ENCODE measurements at places on chromosomes 6 and 20.

DNA sequence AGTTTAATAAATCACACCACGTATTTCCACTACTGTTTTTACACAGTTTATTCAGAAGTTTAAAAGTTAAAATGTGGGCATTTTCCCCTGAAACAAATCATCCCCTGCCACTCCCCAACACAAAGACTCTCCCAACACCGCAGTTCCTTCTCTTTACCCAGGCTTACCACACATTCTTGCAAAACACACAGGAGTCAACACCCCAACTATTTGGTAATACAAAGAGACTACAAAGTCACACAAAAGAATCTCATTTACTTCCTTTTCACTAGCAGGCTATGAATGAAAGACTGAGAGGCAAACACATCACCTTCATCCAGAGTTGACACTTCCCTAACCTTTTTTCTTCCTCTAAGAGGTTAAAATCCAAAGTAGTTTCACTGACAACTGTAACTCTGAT is 51.1 kb downstream of the KCTD20 start:
- DNase-seq, result no peak

GRCh38 chr20:52231230-52231746 is 39.7 kb upstream of the ZFP64 start:
- no peak for DNase-seq

GRCh38 chr20:50720026-50720425 is 11.4 kb upstream of the PARD6B start:
- no peak for DNase-seq

DNA sequence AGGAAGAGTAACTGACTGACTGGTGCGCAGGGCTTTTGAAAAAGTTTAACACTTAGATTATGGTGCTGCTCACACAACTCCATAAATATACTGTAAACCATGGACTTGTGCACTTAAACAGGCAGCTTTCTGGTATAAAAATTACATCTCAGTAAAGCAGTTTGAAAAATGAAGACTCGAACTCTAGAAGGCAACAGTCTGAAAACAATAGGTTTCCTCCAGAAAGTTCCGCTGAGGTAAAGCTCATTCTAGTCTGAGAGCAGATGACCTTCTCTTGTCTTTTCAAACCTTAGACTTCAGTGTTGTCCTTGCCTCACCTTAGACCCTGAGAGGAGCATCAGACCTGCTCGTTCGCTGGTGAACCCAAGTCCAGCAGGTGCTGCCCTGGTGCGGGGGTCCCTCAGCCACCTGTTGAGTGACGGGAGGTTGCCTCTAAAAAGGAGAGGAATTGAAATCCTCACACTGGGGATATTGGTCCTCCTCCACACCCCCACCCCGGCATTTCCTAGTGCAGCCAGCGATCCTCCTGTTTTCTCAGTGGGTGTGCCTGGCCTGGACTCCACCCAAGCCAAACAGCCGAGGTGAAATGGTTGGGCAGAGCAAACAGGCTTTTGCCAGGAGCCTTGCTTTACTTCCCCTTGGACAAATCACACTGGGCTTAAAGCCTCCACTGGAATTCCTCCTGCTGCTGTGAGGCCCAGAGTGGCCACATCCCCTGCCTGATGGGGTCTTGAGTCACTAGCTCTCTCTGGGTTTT is 14.7 kb upstream of the PYGB start:
- DNase-seq, result peak; percentile 55

GRCh38 chr6:131736003-131736596 is 25.3 kb upstream of the CTAGE9 start:
- no peak for DNase-seq

GRCh38 chr6:227812-228338 is 64.4 kb upstream of the DUSP22 start:
- DNase-seq, result no peak

- DNase-seq, result no peak
Measured at GRCh38 chr20:57070296-57070695, 196.1 kb downstream of the BMP7 start.

DNA sequence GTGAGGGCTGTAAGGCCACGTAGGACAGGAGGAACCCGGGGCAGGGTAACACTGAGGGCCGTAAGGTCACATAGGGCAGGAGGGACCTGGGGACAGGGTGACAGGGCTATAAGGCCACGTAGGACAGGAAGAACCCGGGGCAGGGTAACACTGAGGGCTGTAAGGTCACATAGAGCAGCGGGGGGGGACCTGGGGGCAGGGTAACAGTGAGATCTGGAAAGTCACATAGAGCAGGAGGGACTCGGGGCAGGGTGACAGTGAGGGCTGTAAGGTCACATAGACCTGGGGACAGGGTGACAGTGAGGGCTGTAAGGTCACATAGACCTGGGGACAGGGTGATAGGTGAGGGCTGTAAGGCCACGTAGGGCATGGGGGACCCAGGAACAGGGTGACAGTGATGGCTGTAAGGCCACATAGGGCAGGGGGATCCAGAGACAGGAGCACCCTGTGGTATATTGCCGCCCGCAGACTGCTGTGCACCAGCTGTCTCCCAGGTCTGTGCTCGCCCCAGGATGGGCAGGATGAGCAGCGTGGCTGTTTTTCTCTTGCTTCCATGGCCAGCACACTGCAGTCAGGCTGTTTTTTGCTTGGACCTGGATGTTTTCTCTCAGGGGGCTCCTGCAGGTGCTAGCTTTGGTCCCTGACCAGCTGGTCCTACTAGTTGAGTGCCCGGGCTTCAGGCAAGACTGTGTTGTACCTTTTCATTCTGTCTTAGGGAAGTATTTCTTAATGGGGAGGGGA is 55.7 kb downstream of the SYTL3 start:
- DNase-seq, result no peak

- DNase-seq, result peak; percentile 73
Measured at GRCh38 chr6:106574741-106575458, 54.4 kb downstream of the RTN4IP1 start.

GRCh38 chr6:100370265-100370664 is 94.5 kb downstream of the SIM1 start:
- DNase-seq, result no peak

GRCh38 chr20:21682521-21682954 is 22.9 kb upstream of the PAX1 start:
- no peak for DNase-seq

DNA sequence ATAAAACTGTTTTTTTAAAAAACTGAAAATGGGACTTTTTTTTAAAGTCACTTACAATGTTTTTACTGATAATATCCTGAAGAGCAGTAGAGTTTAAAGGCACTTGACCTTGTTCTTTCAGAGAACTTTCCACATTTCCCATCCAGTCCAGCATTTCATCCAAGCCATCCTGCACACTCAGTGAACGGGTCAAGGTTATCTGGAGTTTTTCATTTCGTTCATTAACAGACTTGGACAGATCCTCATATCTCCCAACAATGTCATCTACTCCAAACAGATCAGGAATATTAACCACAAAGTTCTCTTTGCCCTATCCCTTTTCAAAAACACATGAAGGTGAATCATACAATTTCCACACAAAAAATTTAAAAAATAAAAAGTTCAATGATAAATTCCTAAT is 69.1 kb downstream of the DST start:
- DNase-seq, result no peak

GRCh38 chr20:45095805-45096238 is 5.1 kb downstream of the KCNS1 start:
- no peak for DNase-seq

DNA sequence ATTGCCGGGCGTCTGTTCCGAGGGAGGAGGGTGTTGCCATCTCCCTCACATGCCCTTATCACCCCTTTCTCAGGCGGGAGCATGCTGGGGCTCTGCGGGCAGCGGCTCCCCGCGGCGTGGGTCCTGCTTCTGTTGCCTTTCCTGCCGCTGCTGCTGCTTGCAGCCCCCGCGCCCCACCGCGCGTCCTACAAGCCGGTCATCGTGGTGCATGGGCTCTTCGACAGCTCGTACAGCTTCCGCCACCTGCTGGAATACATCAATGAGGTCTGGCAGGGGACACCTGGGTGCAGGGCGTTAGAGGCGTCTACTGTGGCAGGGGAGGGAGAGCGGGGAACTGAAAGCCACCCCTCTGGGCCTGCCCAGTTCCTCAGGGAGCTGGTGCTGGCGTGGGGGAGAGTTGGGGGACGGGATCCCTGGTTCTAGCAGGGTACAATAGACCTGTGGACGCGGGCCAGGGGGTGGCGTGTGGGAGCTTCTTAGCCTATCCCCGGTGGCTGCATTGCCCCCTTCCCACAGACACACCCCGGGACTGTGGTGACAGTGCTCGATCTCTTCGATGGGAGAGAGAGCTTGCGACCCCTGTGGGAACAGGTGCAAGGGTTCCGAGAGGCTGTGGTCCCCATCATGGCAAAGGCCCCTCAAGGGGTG is 697 bp downstream of the PPT2 start:
- peak; percentile 28 for DNase-seq

- no peak for DNase-seq
Measured at GRCh38 chr20:22692119-22692475, 107.7 kb upstream of the FOXA2 start.

DNA sequence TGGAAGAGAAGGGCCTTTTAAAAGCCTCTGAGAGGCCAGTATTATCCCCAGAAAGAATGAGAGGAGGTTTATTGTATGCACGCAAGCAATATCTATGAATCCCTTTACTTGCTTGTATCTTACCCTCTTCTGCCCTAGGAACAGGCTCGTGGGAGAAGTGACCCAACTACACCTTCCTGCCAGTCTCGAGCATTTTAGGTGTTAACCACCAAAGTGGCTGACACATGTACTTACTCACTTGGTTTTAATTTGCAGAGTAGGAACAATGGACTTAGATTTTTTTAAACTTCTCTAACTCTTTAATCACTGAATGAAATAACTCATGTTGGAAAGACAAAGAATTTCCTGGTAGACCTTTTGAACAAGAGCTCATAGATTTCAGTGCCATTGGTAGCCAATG is 296.9 kb downstream of the PLCB1 start:
- no peak for DNase-seq

- DNase-seq, result no peak
Measured at GRCh38 chr20:63482021-63482587, 9.6 kb upstream of the KCNQ2 start.

DNA sequence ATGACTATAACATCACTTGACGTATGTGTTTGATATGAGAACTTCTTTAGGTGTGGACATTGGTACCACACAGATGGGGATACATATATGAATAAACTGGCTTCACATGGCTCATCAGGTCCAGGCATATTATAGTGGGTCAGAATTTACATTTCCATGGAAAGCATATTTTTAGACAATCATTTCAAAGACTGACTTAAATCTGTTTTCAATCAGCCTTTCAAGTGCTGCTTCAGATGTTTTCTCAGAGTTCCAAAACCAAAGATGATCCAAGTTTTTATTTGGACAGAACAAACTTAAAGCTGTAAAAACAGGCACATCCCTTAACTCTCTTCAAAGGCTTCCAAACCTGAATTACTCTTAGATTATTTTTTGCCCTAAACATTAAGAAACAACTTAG is 88.1 kb downstream of the PRSS35 start:
- no peak for DNase-seq

GRCh38 chr20:21569586-21569985 is 55.7 kb upstream of the NKX2-2 start:
- DNase-seq, result no peak

- DNase-seq, result no peak
Measured at GRCh38 chr6:138817799-138818198, 21.9 kb downstream of the ECT2L start.

- no peak for DNase-seq
Measured at GRCh38 chr20:24995741-24996448, 3.3 kb upstream of the APMAP start.

DNA sequence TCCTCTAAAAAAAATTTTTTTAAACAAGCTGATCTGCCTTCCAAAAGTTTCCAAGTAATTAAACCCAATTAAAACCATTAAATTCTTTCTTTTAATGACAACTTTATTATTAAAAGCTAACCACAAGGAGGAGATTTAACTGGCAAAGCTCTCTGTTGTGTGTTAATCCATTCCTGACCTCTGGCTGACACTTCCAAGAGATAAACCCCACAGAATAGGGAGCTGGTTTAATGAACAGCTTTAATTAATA is 230.8 kb downstream of the EYA2 start:
- peak; percentile 97 for DNase-seq

DNA sequence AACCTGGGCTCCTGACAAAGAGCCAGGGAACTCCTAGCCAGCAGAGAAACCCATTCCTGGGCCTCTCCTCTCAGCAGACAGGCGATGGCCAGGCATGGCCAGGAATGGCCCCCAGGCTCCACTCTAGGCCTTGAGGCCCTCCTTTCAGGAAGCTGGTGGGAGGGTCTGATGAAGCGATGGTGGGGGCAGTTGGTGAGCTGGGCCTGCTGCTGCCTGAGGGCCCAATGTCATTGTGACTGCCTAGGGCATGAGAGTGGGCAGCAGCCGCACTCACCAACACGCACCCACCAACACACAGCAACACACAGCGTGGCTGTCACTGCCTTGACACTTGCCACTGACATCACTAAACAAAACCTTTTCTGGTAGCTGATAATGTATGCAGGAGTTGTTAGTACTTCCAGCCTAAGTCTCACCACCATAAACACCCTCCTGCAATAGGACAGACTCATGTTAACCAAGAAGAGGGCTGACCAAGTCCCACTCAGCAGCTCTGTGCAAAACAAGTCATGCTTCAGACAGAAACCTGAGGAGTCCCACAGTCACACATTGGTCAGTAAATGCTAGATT is 69.3 kb downstream of the ABHD12 start:
- DNase-seq, result no peak

- DNase-seq, result no peak
Measured at GRCh38 chr6:137894779-137895385, 27.8 kb downstream of the TNFAIP3 start.

DNA sequence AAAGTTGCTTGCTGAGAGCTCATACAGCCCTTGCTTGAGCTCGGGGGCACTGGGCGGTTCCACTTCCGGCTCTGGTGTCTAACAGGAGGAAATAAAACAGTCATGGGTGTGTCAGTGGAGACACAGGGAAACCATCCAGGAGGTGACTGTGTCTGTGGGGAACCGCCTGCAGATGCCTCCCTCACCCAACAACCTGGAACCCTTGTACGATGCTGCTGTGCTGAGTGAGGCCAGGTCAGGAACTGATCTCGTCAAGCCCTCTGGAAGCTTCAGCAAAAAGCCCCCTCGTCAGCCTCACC is 15.5 kb downstream of the TXNDC5 start:
- no peak for DNase-seq

DNA sequence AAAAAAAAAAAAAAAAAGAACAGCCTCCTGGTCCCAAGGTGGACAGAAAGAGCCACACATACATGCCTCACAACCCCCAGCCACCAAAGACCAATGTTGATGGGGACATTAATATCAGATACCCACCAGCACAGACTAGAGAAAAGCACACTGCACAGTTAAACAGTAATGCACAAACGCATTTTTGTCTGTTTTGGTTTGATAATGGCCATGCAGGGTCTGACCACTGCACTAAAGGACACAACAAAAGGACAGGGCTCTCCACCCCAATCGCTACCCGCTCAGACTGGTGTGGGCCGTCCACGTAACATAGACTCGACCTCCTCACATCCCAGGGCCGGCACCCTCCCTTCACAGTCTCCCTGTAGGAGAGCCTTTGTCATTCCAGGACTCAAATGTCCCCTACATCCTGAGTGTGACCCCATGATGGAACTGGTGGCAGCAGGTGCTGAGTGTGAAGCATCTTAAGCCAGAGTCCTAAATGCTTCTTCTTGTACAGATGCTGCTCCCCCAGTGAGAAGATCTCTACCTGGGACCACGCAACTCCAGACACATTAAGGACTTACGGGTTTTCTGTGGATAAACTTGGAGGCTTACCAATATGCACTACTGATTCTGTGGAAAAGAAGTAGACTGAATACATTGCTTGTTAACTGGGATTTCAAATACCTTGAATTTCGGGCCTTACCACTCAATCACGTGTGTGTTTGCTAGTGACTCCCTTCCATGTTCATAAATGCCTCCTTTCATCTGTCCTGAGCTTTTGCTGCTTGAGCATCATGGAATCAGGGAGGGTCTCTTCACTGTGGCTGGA is 28.0 kb downstream of the RRBP1 start:
- DNase-seq, result no peak
